ENCODE measurements at places on chromosomes 7 and 10. TPM values are rescaled to one million over a fixed set of nuclear protein-coding genes. Genes with fewer than 3 reads are reported as not detected.

DNA sequence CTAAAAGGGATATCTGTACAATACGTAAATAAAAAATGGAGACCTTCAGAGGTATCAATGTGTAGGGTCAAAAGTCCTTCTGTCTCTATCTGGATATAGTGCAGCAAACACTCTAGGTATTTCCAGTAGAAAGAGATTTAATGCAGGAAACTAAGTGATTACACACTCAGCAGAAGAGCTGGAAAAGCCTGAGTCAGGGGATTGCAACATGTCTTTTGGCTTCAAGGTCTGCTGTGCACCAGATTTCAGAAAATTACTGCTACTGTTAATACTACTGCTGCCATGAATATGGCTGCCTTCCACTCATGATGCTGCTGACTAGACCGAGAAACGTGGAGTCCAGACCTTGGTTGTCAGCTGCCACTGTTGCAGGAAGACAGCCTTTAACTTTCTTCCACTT, 94.9 kb upstream of the DLX6 start:
- peak; percentile 45 for DNase-seq

- DNase-seq: no peak
These were observed 42.1 kb upstream of the GPR26 start for GRCh38 chr10:123624086-123624485.

- DNase-seq: no peak
These were observed 254.7 kb downstream of the STK31 start for GRCh38 chr7:23964715-23965114.

DNA sequence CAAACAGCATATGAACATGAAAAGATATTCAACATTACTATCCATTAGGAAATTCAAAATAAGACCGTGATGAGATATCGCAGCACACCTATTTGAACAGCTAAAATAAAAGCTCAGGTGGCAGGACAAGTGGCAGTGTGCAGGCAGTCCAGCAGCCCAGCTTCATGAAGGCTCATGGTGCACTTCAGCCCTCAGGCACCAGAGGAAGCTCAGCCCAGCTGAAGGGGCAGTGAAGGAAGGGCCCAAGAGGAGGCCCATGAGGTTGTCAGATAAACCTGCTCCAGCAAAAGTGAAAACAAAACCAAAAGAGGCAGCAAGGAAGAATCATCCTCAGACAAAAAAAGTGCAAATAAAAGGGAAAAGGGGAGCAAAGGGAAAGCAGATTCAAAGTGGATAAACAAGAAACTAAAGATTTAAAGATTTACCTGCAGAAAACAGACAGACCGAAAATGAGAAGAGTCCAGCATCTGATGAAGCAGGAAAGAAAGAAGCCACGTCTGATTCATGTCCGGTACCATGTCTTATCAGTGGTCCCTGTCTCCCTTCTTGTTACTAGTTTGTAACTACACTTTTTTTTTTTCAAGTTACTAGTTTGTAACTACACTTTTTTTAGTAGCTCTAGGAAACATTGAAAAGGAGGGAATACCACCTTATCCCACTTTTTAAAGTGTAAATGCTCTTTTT, 15.0 kb upstream of the FAM24B start:
- no peak for DNase-seq

The DYNC1I1 gene
- polyA plus RNA-seq: 0.18 TPM

- DNase-seq: no peak
These were observed 38.8 kb downstream of the PRKAG2 start for GRCh38 chr7:151838072-151838471.

The UCN3 gene
- polyA plus RNA-seq: not detected

The ZNF716 gene
- not detected for polyA plus RNA-seq

DNA sequence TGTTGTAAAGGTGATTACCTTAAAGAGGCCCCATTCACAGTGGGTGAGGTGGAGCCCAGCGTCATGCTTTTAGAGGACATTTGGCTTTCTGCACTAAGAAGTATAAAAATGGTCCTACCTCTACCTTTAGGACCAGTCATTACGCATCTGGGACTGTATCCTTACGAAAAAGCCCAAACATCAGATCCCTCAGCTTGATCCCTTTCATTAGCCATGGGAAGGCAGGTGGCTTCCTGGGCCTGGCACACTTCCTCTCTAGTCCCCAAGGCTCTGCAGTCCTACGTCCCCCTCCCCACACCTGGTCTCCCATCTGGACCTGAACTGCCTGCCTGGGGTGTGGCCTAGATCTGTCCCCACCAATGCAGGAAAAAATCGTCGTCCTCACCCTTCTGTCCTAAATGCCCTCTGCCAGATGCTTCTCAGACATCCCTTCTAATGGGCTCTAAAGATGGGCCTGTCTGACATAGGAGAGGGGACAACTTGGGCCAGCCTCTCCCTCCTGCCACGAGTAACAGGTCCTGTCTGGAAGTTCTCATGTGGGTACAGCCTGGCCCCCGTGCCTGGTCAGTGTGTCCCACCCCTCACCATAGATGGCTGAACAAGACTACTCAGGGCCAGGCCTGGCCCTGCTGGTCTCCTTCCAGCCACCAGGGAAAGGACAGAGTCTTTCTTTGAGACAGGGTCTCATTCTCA, 11.8 kb upstream of the SLC18A3 start:
- DNase-seq: no peak

The TRA2A gene
- polyA plus RNA-seq: 40.2 TPM

GRCh38 chr7:130290745-130291144, 2.2 kb upstream of the CPA4 start:
- peak; percentile 86 for DNase-seq

The CPA2 gene
- polyA plus RNA-seq: 0.48 TPM

GRCh38 chr7:110417611-110418010, 673.3 kb upstream of the LRRN3 start:
- no peak for DNase-seq

- no peak for DNase-seq
These were observed at the start of gene LRMDA for GRCh38 chr10:75431180-75432111. LRMDA (plus strand) TSS chr10:75431624.

DNA sequence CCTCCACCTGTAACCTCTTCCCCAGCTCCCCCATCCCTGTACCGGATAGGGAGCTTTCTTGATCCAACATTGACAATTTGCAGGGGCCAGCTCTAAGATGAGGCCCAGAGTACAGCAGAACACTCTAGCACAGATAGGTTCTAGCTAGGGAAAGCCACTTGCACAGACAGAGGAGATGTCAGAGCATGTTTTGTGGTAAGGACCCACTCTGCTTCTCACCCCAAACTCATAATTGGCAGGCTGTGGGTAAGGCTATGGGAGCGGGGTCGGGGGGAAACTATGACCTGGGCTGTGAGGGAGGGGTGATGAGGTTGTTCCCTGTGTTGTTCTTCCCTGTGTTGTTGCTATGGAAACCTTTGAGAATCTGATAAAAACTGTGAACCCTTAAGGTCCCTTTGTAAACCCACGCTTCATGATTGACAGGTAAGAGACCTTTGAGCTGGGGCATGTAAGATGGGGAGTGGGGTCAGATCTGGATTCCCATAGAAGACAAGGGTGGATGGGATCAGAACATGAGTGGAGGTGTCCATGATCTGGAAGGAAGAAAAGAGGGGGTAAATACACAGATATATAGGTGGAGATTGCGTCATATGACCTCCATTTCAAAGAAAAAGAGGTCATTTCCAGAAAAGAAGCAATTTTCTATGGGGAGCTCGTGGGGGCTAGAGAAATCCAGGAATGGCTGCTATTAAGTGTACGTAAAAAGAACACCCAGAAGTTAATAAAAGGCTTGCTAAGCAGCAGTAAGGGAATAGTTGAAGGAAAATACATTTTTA, 4.0 kb downstream of the CALD1 start:
- peak; percentile 11 for DNase-seq
